Cardiac muscle cell (in vitro differentiated cells and primary cell): ENCODE measurements at places on chromosomes 4 and X. TPM values are rescaled to one million over a fixed set of nuclear protein-coding genes. Genes with fewer than 3 reads are reported as not detected.

Gene JAKMIP1
- total RNA-seq, result 0.14 and 1.2 TPM in 2 replicates

Gene RIBC1
- total RNA-seq, result 2.7 and 3.0 TPM in 2 replicates

Gene OTC
- not detected in 2 replicates for total RNA-seq

Gene HSD17B13
- 0.18 TPM in 1 of 2 replicates, not detected in the other for total RNA-seq

Gene ANXA10
- total RNA-seq, result not detected in 2 replicates

Gene MFAP3L
- 2.8 and 13.2 TPM in 2 replicates for total RNA-seq

Gene UGT2A1
- not detected in 2 replicates for total RNA-seq

Gene AKAP4
- not detected in 2 replicates for total RNA-seq

Gene TCEAL7
- 3.5 and 7.0 TPM in 2 replicates for total RNA-seq

Gene TSPAN7
- 22.0 and 23.1 TPM in 2 replicates for total RNA-seq

Gene GATA1
- not detected in 2 replicates for total RNA-seq

Gene FDCSP
- not detected in 2 replicates for total RNA-seq

Gene SMARCA1
- total RNA-seq, result 93.9 and 142 TPM in 2 replicates

Gene ESX1
- total RNA-seq, result not detected in 2 replicates

Gene FOXO4
- total RNA-seq, result 16.7 and 24.2 TPM in 2 replicates

Gene ZNF141
- total RNA-seq, result 19.6 and 29.7 TPM in 2 replicates

Gene HSFX2
- total RNA-seq, result not detected in 2 replicates

Gene LRCH2
- 8.2 and 9.4 TPM in 2 replicates for total RNA-seq

Gene TMPRSS11D
- total RNA-seq, result not detected in 2 replicates

Gene ANK2
- total RNA-seq, result 148 and 190 TPM in 2 replicates

Gene GAGE2A
- not detected in 2 replicates for total RNA-seq

Gene PKD2
- total RNA-seq, result 27.1 and 31.1 TPM in 2 replicates

Gene NWD2
- total RNA-seq, result 0.06 TPM in 1 of 2 replicates, not detected in the other

Gene RS1
- not detected in 2 replicates for total RNA-seq

Gene BCORL1
- 3.9 and 10.7 TPM in 2 replicates for total RNA-seq

Gene TFDP3
- not detected in 2 replicates for total RNA-seq

Gene STATH
- total RNA-seq, result not detected in 2 replicates

Gene FRMPD3
- 2.3 and 4.5 TPM in 2 replicates for total RNA-seq

Gene TRIM75
- total RNA-seq, result not detected in 2 replicates

Gene L1CAM
- 0.86 and 1.1 TPM in 2 replicates for total RNA-seq

Gene SPINK2
- total RNA-seq, result not detected in 2 replicates

Gene CENPE
- 1.1 and 16.4 TPM in 2 replicates for total RNA-seq

Gene TMEM47
- total RNA-seq, result 33.3 and 43.7 TPM in 2 replicates

Gene IGSF1
- total RNA-seq, result 5.3 and 6.5 TPM in 2 replicates

Gene BANK1
- 0.04 and 0.27 TPM in 2 replicates for total RNA-seq

Gene RAB33A
- 2.8 and 8.9 TPM in 2 replicates for total RNA-seq
